ENCODE measurements at places on chromosomes 1 and 21.

DNA sequence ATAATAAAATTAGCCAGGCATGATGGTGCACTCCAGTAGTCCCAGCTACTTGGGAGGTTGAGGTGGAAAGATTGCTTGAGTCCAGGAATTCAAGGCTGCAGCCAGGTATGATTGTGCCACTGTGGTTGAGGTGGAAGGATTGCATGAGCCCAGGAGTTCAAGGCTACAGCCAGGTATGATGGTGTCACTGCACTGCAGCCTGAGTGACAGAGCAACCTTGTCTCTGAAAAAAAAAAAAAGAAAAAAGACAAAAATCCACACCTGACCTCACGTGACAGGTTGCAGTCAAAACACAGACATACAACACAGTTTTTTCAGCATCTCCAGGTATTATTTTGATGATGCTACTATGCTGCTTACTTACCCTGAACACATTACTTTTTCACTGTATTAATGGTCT is 4.3 kb upstream of the AK2 start:
- no peak for DNase-seq

- DNase-seq: no peak
Observed at GRCh38 chr1:15417059-15417934, 7.6 kb downstream of the EFHD2 start.

DNA sequence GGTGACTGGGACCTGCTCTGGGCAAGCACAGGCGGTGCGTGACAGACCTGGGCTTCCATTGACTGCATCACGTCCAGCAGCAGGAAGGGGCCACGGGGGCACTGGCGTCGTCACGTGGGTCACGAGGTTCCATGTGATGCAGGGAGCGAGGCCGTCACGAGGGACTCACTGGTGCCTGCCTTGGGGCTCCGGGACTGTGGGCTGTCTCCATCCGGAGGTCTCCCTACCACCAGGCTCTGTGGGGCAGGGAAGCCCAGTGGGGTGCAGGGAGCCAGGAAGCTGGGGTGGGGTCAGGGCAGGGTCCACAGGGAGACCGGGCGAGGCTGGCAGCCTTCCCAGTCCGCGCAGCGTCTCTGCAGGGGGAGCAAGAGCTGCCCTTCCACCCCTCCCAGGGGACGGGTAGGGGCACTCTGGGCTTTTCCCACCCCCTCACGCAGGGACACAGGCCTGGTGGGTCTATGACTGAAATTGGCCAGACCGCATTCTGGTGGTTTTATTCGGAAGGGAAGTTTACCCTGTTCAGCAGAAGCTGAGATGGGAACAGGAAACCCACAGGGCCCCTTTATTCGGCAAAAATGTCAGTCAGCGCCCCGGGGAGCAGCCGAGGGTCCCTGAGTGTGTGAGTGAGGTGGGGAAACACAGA is 416 bp upstream of the TNFRSF14 start:
- no peak for DNase-seq

DNA sequence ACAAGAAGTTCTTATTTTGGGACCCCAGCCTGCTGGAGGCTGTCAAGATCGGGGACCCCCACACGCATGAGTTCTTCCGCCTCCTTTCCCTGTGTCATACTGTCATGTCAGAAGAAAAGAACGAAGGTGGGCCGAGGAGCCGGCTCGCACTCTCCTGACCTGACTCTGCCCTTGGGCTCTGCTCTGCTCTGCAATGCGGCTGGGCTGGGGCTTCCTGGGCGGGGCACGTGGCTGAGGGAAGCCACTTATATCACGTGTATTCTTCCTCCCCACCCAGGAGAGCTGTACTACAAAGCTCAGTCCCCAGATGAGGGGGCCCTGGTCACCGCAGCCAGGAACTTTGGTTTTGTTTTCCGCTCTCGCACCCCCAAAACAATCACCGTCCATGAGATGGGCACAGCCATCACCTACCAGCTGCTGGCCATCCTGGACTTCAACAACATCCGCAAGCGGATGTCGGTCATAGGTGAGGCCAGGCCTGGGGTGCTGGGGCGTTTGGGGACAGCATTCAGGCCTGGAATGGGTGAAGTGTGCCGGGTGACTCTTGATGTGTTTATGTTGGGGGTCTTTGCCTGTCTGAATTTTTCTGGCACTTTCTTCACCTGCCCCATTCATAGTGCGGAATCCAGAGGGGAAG is 17.6 kb downstream of the ATP8B2 start:
- DNase-seq: no peak

DNA sequence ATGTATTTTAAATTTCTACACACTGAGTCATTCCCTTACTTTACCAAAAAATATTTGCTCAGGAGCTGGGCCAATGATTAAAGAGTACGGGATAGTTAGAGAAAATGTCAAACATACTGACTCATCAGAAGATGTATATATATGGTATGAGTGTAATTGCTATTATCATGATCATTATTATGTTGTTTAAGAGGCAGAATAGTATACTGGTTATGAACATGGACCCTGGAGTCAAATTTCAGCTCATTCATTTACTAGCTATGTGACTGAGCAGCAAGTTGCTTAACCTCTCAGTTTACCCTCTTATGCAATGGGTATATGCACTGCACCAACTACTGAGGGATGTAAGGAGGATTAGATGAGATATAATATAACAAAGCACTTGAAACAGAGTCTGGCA is 41.2 kb upstream of the USH2A start:
- DNase-seq: peak; percentile 83

GRCh38 chr1:227035316-227035715 is 95.2 kb downstream of the COQ8A start:
- DNase-seq: no peak

GRCh38 chr1:192654591-192655251 is 18.8 kb downstream of the RGS13 start:
- peak; percentile 89 for DNase-seq

DNA sequence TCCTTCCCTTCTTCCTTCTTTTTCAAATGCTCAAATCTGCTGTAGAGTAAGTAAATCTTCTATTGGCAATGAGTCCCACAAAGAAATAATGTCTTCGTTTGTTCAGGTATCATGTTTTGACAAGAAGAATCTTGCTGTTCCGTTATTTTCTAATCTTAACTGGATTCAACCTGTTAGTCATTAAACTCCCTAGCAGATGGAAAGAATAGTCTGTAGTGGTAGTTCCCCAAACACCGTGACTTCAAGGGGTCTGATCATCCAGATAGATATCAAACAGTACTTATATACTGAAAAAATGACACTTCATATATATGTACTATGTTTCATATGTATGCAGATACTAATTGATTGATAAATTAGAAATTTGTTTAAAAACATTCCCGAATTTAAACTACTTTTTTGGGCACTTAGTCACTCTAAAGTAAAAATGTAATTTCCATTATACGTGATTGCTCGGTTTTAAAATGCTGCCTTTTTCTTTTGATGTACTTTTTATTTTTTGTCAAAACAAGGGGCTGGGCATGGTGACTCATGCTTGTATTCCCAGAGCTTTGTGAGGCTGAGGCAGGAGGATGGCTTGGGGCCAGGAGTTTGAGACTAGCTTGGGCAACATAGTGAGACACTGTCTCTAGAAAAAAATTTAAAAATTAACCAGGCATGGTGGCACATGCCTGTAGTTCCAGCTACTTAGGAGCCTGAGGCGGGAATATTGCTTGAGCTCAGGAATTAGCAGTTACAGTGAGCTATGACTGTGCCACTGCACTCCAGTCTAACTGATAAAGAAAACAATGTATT is 335.7 kb upstream of the SNX7 start:
- peak; percentile 94 for DNase-seq

- DNase-seq: no peak
Observed at GRCh38 chr1:188127507-188127906, 1298.8 kb downstream of the PLA2G4A start.

DNA sequence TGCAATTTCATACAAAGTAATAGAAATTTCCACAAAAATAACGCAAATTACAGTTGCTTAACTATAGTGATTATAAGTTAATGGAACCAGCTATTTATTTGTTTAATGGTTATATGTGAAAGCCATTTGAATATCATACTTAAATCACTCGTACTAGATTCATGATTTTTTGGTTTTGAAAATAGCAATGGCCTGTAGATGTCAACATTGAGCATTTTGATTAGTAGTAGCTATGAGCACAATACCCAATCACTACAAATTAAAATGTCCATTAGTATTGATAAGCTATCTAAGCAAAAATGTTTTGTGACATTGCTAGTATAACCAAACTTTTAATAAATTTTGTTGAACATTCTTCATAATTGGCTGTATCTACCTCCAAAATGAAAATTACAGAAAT is 10.0 kb downstream of the COL24A1 start:
- no peak for DNase-seq

DNA sequence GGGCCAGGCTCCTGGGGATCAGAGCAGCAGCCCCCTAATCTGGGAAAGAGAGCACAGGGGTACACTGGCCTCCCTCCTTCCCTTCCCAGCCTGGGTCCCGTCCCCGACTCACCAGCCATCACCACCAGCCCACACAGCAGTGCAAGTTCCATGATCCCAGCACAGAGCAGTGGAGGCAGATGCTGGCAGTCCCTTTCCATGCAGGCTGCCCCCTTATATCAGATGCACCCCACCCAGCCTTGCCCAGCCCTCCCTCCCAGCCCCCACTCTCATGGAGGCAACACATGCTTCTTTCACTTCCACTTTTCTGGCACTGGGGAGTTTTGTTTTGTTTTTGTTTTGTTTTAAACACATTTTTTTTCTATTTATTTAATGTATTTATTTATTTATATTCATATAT is at the start of gene PLA2G2D:
Gene PLA2G2D, minus strand, starts transcription at position 190 of the 400 bp plus-strand sequence. Its CDS starts 38 bp downstream, at position 152.
- DNase-seq: no peak

DNA sequence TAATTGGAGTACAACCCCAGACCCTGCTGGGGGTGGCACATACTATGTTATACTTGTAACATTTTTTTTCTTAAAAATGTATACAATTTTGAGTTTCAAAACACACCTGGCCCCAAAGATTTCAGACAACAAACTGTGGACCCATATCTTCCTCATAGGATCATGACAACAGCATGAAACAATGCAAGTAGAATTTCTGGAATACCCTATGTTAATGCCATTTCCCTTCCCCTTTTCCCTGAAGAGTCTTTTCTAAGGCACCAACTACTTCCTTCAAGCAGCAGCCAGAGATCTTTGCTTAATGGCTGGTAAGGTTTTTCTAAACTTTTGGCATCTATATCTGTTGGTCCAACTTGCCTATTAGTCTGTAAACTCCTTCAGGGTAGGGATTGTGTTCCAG is 99.9 kb upstream of the SERBP1 start:
- DNase-seq: no peak

DNA sequence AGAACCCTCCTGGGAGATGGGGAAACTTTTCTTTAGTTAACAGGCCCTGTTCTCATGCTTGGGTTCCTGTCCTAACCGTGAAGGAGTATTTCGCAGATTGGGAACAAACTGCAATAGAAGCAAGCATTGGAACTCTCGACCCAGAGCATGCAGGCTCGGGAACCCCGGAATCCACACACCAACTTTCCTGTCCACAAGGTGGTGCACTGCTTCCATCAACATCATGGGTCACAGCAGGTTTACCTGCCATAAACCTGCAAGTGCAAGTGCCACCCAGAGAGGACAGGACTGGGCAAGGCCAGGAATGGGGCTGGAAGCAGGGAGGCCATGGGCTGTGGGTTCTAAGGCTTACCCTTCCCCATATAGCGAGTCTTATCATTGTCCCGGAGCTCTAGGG is 6.9 kb downstream of the ENO1 start:
- no peak for DNase-seq

GRCh38 chr1:37475380-37476086 is 1.2 kb downstream of the ZC3H12A start:
- DNase-seq: no peak

- no peak for DNase-seq
Observed at GRCh38 chr1:68326481-68326880, 94.2 kb upstream of the WLS start.

DNA sequence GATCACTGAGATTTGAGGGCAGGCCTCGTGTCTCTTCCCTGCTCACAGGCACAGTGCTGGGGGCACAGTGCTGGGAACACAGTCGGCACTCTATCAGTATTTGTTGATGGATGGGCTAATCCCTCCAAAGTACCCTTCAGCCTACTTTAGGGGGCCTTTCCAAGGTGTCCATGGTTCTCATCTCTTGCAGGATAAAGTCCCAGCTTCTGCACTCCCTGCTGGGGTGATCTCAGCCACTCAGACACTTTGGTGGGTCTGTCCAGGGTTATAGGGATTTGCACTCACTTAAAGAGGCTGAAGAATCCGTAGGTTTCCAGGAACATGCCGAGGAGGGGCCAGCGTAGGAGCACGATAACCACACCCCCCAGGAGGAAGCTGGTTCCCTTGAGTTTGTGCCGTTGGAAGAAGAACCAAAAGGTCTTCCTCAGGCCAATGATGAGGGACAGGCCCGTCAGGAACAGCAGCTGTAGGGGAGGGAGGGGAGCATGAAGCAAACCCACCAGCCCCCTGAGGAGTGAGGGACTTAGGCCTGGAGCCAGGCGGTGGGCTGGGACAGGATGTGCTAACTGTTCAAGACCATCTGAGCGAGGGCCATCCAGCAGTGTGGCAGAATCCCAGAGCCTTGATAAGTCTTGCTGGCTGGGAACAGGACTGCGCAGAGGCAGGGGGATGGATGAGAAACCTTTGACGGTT is 5.2 kb upstream of the KISS1 start:
- no peak for DNase-seq

DNA sequence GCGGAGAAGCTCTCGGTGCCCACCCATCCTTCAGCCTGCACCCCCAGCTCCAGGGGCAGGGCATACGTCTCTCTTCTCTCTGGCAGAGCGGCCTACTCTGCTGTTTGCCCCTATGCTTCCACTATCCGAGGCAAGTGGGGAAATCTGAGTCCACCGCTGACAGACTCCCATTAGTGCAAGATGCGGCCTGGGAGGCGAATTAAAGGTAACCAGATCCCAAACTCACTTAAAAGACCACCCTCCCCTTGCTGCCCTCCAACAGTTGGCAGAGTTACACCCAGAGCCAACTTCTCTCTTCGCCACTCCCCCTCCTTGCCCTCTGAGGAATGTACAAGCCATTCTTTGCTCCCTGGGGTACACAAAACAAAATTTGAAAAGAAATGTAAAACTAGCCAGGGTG is 6.4 kb downstream of the FOXD3 start:
- no peak for DNase-seq

DNA sequence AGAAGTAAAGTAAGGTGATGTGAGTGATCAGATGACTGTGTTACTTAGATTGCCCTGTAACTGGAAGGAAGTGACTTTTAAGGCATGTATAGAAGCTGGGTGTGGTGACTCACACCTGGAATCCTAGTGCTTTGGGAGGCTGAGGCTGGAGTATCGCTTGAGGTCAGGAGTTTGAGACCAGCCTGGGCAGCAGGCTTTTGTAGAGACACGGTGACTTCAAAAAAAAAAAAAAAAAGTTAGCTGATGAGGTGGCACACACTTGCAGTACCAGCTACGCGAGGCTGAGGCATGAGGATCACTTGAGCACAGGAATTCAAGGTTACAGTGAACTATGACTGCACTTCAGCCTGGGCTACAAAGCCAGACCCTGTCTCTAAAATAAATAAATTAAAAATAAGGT is 2.3 kb upstream of the USP16 start:
- no peak for DNase-seq

Measured in foreskin fibroblast (primary cell).